ENCODE measurements at places on chromosomes 5 and 9.

DNA sequence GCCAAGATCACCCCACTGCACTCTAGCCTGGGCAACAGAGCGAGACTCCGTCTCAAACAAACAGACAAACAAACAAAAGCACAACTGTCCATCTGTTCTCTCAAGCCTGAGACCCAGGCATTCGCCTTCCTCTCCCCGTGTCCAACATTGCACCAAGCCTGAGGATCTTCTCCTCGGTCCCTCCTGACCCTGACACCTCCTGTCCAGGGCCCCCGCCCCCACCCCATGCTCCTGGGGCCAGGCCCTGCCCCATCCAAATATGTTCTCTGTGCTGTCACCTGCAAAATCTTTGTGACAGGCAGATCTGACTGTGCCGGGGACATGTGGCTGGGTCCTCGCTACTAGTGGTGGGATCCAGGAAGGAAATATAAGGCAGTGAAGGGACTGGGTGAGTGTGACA lies 33.4 kb upstream of the UNC5A start:
- no peak for DNase-seq

DNA sequence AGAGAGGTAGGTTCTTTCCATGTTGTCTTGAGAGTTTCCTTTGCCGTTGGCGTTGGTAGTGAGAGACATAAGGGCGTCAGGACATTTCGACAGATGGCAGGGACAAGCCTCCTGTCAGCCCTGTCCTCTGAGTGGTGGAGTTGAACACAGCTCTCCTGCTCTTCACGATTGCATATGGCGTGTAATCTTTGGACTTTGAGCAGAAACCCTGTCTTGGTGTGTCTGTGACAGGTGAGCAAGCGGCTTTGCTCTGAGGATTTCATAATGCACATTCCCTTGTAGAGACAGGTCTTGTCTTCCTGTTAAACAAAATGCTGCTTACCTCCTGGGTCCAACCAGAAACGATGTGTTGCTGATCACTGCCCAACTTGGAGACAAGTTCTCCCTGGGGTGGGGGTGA lies 146.5 kb downstream of the NXNL2 start:
- DNase-seq: no peak

- DNase-seq: no peak
Observed at GRCh38 chr9:6764950-6765349, 7.2 kb downstream of the KDM4C start.

- no peak for DNase-seq
Observed at GRCh38 chr5:13649656-13650055, 294.8 kb downstream of the DNAH5 start.
